Activated naive CD8-positive, alpha-beta T cell treated with anti-CD3 and anti-CD28 coated beads for 36 hours (primary cell): ENCODE measurements at places on chromosomes 13 and 19. TPM values are rescaled to one million over a fixed set of nuclear protein-coding genes. Genes with fewer than 3 reads are reported as not detected.

Gene LRFN3
- total RNA-seq, result 5.8 TPM

Gene KLK14
- 0.31 TPM for total RNA-seq

Gene NACC1
- 83.8 TPM for total RNA-seq

Gene PIN1
- total RNA-seq, result 90.9 TPM

Gene CNFN
- not detected for total RNA-seq

Gene RABAC1
- total RNA-seq, result 46.9 TPM

Gene AZU1
- not detected for total RNA-seq

Gene SMIM7
- total RNA-seq, result 59.2 TPM

Gene BEST2
- not detected for total RNA-seq

Gene PTH2
- total RNA-seq, result not detected

Gene DUS3L
- 106 TPM for total RNA-seq

Gene FFAR3
- total RNA-seq, result 1.2 TPM

Gene FGF14
- not detected for total RNA-seq

Gene COL5A3
- not detected for total RNA-seq

Gene ZNF541
- total RNA-seq, result 0.19 TPM

Gene NHLRC3
- total RNA-seq, result 12.9 TPM

Gene PODNL1
- total RNA-seq, result not detected

Gene RNF225
- 1.6 TPM for total RNA-seq

Gene DOCK9
- total RNA-seq, result 31.9 TPM

Gene MCF2L
- total RNA-seq, result 10.7 TPM

Gene FUT6
- total RNA-seq, result not detected

Gene ZNF723
- total RNA-seq, result 0.14 TPM

Gene SLC15A1
- total RNA-seq, result not detected

Gene CACNG6
- total RNA-seq, result not detected

Gene BCAM
- total RNA-seq, result not detected

Gene DNASE2
- 22.2 TPM for total RNA-seq

Gene LILRA1
- not detected for total RNA-seq

Gene RGS9BP
- total RNA-seq, result not detected

Gene FXYD3
- not detected for total RNA-seq

Gene FAM216B
- not detected for total RNA-seq

Gene LILRA2
- not detected for total RNA-seq

Gene TPTE2
- not detected for total RNA-seq

Gene CDC34
- 48.8 TPM for total RNA-seq

Gene DCT
- 0.16 TPM for total RNA-seq

Gene EEF2
- total RNA-seq, result 3,340 TPM

Gene SOX1
- not detected for total RNA-seq

Gene KLK8
- total RNA-seq, result not detected

Gene ZNF649
- 12.2 TPM for total RNA-seq

Gene MTRF1
- total RNA-seq, result 19.7 TPM

Gene MEDAG
- total RNA-seq, result not detected

Gene KLK3
- not detected for total RNA-seq

Gene PRR22
- 14.3 TPM for total RNA-seq

Gene ELL
- total RNA-seq, result 20.0 TPM

Gene DKKL1
- total RNA-seq, result not detected

Gene ZFP14
- 1.2 TPM for total RNA-seq

Gene CTU1
- total RNA-seq, result 11.4 TPM
